ENCODE measurements at places on chromosomes 3 and 15.
A peak's percentile ranks its signal among the peaks of the same experiment; 100 is the strongest.

DNA sequence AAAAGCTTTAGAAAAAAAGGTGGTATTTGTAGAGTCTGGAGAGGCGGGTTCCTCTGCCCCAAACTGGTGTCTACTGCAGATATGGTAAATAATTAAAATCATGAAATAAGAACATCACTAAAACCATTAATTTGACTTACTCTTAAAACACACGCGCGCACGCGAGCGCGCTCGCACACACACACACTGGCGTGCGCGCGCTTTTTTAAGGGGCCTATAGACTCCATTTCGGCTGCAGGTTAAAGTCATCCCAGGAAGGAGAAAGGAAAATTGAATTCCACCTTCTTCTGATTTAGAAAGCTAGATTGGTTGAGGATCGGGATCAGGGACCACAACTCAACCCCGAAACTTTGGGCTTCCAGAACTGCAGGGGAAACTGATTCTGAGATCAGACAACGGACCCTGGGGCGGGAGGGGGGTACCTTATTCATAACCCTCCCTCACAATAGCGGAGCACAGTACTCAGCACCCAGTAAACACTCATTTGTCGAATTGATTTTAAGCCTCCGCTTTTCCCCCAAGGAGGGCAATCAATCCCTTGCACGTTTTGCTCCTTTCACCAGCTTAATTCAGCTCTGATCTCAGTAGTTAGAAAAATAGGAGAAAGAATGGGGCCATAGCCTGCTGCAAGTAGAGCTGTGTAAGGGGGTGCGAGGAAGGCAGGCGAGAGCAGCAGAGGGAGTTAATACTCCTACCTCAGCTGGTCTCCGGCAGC, 509 bp upstream of the LRRC3B start:
- no peak for DNase-seq

DNA sequence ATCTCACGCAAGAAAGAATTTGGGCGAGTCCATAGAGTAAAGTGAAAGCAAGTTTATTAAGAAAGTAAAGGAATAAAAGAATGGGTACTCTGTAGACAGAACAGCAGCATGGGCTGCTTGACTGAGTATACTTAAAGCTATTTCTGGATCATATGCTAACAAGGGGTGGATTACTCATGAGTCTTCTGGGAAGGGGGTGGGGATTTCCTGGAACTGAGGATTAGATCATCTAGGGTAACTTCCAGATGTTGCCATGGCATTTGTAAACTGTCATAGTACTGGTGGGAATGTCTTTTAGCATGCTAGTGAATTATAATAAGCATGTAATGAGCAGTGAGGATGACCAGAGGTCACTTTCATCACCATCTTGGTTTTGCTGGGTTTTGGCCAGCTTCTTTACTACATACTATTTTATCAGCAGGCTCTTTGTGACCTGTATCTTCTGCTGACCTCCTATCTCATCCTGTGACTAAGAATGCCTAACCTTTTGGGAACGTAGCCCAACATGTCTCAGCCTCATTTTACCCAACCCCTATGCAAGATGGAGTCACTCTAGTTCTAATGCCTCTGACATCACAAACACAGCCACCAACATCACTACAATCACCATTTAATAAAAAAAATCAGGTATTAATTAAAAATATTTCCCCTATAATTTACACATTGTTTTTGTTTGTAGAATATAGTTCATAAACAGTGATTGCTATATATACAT, 890.7 kb upstream of the EPHA6 start:
- DNase-seq: peak; percentile 47

DNA sequence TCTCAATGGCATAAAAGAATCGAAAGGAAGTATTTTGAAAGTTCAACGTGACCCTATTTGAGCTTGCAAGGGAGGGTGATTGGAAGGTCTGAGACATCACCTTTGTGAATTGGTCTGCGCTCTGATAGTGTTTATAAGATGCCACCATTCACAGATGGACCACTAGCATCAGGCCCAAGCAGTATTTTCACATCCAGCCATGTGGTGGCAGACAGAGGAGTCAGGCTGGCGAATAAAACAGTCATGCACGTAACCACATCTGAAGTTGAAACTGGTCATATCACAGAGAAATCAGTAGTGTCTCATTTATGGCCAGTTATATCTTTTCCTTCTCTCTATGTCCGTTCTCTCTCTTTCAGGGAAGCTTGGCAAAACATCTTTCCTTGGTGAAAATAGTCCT, 170.1 kb upstream of the ONECUT1 start:
- no peak for DNase-seq

- DNase-seq: peak; percentile 25
Observed at GRCh38 chr15:61169904-61170695, 59.0 kb downstream of the RORA start.

DNA sequence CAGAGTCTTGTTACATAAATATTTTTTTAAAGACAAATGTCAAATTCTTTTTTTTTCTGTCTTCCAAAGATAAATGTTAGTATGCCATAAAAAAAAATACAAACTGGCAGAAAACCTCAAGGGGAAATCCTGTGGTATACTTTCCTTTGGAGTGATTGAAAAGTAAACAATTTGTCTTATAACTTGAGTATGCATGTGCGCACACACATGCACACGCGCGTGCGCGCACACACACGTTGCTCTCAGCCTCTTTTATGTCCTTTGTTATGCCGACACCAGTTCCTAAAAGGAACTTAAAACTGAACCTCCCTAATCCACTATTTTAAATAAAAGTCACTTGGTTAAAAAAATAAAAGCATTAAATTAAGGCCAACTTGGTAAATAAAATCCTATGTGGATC, 58.1 kb downstream of the TGFBR2 start:
- DNase-seq: no peak

- DNase-seq: no peak
Observed at GRCh38 chr3:70829092-70829491, 516.7 kb upstream of the MDFIC2 start.

DNA sequence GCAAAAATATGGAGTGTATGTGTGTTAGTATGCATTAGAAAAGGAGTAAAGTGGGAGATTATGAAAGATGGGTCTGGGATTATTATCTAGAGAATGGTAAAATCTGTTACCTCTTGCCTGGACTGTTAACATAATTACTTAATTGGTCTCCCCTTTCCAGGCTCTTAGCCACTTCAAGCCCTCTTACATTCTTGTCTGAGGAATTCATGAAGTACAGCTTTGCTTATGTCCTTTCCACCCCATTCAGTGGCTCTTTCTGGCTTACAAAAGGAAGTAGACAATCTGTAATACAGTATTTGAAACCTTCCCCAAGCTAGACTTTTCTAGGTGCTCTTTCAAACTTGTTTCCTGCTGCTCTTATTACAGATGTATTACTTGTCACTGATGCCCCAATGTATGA, 129.8 kb downstream of the MBNL1 start:
- no peak for DNase-seq

DNA sequence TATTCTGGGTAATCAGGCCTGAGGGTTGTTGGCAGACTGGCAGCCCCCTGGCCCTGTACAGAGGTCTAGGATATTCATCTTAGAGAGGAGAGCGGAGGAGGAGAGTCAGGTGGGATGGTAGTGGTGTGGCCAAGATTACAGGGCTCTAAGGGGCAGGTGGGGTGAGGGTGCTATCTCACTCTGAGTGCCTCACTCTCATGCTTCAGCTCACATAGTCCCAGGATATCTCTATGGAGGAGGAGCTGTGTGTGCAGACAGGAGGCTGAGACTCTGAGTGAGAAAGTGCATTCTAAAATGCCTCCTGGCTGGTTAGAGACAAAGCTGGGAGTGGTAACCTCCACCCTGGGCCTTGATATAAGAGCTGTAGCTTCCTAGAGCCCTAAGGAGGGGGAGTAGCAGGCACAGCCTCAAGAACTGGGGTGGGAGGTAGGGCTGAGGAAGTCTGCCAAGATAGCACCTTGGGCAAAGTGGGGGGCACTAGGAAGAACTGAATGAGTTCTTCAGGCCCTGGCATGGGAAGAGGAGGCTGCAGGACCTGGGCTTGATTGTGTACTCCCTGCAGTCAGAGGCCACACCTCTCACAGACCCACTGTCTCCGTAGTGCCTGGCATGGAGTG, 39.9 kb downstream of the CLSTN2 start:
- DNase-seq: no peak

- peak; percentile 50 for DNase-seq
Observed at GRCh38 chr3:159804726-159805410, 183.8 kb upstream of the IL12A start.

DNA sequence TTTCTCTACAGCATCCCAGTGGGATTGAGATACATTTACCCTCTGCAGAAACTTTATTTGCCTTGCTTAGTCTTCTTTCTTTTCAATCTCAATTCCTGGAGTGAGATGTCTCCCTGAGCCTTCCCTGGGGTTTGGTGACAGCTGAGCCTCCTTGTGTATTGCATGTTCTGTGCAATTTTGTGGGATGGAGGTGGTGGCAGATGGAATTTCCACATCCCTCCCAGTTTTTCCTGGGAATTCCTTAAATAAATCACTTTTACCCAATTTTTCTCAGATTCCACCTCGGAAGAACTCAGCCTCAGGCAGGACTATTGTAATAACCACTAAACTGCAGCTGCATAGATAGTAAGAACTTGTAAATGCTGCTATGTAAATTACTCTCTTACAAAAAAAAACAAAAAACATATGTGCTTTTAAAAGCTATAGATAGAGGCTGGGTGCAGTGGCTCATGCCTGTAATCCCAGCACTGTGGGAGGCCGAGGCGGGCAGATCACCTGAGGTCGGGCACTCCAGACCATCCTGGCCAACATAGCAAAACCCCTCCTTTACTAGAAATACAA, 88.5 kb upstream of the ABHD17C start:
- DNase-seq: no peak

GRCh38 chr3:27910456-27910855, 188.3 kb upstream of the EOMES start:
- no peak for DNase-seq

DNA sequence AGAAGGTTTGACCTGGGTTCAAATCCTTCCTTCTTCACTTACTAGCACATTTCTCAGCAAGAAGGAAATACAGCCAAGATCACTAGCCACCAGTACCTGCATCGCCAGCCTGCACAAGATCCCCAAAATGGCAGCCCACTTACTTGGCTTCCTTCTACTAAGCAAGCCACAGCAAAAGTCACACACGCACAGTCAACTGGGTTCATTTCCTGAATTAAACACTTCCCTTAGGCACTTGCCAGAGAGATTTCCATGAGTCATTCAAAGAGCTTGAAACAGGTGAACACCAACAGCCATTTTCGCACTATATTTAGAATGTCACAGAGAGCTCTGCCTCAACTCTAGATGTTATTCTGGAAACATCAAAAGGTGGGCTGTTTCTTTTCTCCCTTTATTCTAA, 42.6 kb downstream of the MGLL start:
- DNase-seq: no peak

DNA sequence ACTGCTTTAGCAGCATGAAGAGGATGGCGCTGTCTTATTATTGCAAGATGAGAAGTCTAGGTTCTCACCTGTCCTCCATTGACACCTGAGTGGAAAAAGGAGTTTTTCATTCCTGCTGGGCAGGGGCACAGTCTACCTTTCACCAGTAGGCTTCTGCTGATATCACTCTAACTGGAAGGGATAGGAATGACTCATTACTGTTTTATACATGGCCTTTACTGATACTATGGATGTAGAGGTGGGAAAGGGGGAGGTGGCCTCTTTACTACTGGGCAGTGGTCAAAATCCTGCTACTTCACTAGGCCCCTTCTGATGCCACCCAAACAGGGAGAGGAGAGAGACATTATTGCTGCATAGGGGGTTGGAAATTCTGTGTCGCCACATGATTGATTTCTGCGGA, 97.8 kb downstream of the BBX start:
- no peak for DNase-seq

DNA sequence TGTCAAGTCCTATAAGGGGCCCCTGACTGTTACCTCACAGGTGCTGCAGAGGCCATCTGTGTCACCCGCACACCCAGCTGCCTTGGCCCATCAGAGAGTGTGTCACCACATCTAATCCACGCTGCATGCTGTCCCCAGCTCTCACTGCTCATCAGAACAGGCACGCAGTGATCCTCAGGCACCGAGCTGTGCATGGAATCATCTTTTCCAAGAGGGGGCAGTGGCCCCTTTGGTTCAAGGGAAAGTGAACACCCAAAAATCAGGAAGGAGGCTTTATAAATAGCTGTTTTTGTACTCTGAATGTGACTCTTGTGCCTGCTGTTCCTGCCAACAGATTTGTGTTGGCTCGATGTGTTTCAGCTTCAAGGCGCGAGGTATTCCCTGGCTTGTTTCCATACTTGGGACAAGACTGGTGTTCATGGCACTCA, 110.3 kb upstream of the ETV5 start:
- no peak for DNase-seq

DNA sequence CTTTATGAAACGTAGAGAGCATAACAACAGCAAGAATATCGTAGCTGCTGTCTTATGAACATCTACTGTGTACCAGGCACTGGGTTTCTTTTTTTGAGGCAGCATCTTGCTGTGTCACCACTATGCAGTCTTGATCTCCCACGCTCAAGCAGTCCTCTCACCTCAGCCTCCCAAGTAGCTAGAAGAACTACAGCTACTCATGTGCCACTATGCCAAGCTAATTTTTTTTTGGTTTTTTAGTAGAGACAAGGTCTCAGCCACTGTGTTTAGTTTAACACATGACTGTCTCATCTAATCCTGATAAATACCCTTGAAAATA, 129.9 kb downstream of the VGLL4 start:
- no peak for DNase-seq

- DNase-seq: peak; percentile 66
Observed at GRCh38 chr3:111980716-111981456, 2.1 kb downstream of the ABHD10 start.

GRCh38 chr3:114803042-114803695, 343.9 kb downstream of the ZBTB20 start:
- no peak for DNase-seq

GRCh38 chr3:55617385-55617784, 130.3 kb upstream of the WNT5A start:
- no peak for DNase-seq

GRCh38 chr15:46460431-46461094, 825.7 kb downstream of the SQOR start:
- DNase-seq: no peak

- no peak for DNase-seq
Observed at GRCh38 chr15:60259469-60259868, 138.3 kb downstream of the ANXA2 start.

DNA sequence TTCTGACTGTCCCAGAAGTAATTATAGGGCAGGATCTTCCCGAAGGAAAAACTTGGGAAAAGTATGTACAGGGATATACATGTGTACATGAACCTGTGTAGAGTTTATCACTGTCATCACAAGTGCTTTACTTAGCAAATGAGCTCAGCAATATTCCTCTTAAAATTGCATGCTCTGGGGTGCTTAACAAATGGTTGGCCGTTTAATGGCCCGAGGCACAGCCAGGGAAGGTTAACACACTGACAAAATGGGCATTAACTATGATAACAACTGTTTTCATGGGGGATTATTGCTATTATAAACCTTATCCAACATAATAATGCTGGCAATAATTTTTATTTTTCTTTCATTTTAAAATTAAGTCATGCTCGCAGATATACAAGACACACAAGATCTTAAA, 459.3 kb downstream of the TUSC7 start:
- DNase-seq: no peak

DNA sequence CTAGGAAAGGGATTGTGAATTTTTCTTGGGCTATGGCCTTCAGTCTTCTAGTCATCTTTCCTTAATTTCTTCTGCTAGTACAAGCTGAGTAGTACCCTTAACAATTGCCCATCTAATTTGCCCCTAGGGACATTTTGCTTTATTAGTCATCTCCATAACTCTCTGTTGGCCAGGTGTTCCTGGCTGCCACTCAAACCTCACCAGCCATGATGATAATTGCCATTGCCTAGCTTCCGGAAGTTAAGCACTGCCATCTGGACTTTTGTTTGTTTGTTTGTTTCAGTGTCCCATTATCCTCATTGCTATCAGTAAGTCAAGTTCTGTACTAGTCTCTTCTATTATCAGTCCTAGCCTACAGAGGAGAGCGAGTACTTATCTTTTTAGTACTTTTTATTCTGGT, 36.6 kb upstream of the UBL7 start:
- DNase-seq: no peak
